ENCODE measurements at places on chromosomes 3 and 15.

DNA sequence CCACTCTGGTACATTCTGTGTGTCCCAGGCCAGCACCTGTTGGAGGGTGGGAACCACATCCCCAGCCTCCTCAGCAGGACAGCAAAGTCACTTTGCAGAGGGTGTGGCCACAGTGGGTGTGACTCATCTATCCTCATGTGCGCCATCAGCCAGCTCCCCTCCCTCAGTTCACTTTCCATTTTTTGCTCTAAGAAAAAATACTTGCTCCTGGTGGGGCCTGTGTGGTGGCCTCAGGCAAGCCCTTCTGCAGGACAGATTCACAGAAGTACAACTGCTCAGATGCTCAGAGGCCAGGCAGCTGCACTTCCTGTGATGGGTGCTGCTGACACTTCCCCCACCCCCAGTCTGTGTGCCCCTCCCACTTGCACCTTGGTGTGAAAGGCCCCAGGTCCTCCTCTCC is 78.3 kb upstream of the ALDH1L1 start:
- peak; percentile 41 for DNase-seq

DNA sequence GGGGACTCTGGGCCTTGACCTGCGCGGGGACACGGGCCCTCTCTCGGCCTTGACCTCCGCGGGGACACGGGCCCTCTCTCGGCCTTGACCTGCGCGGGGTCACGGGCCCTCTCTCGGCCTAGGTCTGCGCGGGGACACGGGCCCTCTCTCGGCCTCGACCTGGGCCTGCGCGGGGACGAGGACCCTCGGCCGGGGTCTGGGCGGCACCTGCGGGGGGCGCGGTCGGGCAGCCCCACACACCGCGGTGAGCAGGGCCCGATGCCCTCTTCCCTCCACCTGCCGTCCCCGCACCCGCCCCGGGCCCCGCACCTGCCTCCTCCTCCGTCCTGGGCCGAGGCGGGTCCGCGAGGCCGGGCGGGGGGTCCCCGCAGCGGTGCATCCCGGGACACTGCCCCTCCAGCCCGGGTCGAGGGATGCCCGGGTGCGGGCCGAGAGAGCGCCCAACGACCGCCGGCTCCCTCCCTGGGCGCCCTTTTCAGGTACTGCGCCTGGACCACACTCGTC is 15.6 kb upstream of the CERS3 start:
- no peak for DNase-seq

- peak; percentile 63 for DNase-seq
Observed at GRCh38 chr3:175150812-175151401, 291.8 kb downstream of the NAALADL2 start.

GRCh38 chr3:100254168-100254777 is 6.5 kb upstream of the TBC1D23 start:
- peak; percentile 30 for DNase-seq

DNA sequence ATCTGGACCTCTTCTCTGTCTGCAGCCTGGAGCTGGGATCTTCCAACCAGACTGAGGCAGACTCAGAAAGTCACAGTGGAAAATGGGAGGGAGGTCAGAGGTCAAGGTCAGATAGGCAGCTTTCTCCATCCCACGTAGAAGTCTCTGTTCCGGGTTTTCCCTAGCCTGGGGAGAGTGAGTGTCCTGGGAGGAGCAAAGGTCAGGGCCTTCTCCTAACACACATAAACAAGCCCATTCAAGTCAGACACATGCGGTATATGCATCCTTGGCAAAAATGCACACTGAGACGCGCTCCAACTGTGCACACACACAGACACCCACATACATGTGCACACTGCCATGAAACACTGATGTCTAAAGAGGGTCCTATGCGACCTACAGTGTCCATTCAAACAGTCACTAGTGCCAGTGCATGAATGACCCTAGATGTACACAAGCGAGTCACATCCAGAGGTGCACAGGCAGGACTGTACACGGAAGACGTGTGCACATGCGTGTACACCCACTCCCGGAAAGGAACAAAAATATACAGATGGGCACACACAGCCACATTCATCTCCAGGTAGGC is 681 bp downstream of the TWF2 start:
- DNase-seq = no peak

Data from LoVo (cell line).